Thyroid gland (tissue), 4 donors: ENCODE measurements at places on chromosomes 13 and 19.

GRCh38 chr19:43444531-43445287 is 20.7 kb downstream of the LYPD3 start:
- no peaks in the 10 kb centered on the region for H3K36me3 ChIP-seq
- no peaks in the 10 kb centered on the region for H3K27me3 ChIP-seq
- H3K4me1 ChIP-seq, result no peaks in the 10 kb centered on the region
- no peak overlapping the region for H3K27ac ChIP-seq

DNA sequence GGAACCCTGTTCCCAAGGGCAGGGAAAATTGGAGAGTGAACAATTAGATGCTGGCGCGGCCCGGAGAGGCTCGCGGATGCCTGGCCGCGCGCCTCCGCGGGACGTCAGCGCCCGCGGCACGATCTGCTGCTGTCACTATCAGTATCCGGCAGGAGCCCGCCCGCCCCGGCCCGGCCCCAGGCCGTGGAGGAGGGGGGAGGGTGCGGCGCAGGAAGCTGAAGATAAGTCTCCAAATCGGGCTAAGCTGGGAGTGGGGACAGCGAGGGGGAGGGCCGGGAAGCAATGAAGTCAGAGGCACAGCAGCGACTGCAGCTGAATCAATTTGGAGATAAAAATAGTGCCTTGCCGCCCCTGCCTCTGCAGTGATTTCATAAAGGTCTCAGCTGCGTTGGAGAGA is 441.5 kb upstream of the KLF12 start:
- no peaks in the 10 kb centered on the region for H3K4me1 ChIP-seq
- no peak overlapping the region for H3K27ac ChIP-seq
- H3K36me3 ChIP-seq, result no peaks in the 10 kb centered on the region
- no peaks in the 10 kb centered on the region for H3K27me3 ChIP-seq

DNA sequence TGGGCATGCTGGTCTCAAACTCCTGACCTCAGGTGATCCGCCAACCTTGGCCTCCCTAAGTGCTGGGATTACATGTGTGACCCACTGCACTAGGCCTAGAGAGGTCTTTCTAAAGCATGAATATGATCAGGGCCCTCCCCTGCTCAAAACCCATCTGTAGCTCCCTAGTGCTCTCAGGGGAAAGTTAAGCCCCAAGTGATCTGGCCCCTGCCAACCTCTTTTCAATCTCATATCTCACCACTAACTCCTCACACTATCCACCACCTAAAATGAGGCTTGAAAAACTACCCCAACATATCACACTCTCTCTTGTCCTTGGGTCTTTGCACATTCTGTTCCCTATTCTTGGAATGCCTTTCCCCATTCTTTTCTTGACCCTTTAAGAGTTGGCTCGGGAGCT is 2.0 kb upstream of the DMWD start:
- no peaks in the 10 kb centered on the region for H3K27me3 ChIP-seq
- DNase-seq, result no peak
- peaks cover 33% of the 10 kb centered on the region for H3K4me1 ChIP-seq
- no peaks in the 10 kb centered on the region for H3K36me3 ChIP-seq

GRCh38 chr13:101944521-101944920 is 457.3 kb downstream of the FGF14 start:
- no peak for DNase-seq
- no peaks in the 10 kb centered on the region for H3K27me3 ChIP-seq
- no peaks in the 10 kb centered on the region for H3K4me1 ChIP-seq
- no peaks in the 10 kb centered on the region for H3K36me3 ChIP-seq

DNA sequence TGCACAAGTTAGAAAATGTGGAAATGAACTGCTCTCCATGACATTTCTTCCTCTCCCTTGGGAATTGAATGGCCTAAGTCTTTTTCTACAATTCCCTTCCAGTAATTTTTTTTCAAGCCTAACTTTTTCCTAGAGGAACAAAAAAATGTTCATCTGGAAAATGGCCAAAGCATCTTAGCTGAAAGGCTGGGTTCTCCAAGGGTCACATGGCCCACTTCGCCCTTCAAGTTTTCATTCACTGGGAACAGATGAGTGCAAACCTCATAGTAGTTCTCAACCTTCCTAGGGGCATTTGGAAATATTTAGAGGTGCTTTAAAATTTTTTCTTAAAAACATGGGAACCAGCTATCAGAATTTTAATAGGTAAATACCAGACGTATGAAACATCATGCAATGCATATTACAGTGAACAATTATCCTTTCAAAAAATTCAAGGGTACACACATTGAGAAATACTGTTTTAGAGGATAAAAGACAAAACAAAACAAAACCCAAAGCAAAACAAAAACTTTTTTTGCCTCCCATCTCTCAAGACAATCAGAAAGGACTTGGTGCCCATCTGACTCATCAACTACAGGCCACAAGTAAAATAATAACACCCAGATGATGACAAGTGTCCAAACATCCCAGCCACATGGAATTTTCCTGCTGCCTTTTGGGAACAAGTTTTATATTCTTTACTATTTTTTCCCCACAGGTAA is 208.8 kb downstream of the SLITRK6 start:
- H3K27me3 ChIP-seq, result no peaks in the 10 kb centered on the region
- H3K36me3 ChIP-seq, result no peaks in the 10 kb centered on the region
- no peak overlapping the region for H3K27ac ChIP-seq
- H3K4me1 ChIP-seq, result no peaks in the 10 kb centered on the region
- no peak for DNase-seq
- no peak overlapping the region for H3K4me3 ChIP-seq

GRCh38 chr13:48078251-48078656 is 16.6 kb downstream of the MED4 start:
- H3K36me3 ChIP-seq, result peaks cover 56% of the 10 kb centered on the region
- DNase-seq, result no peak
- H3K27me3 ChIP-seq, result no peaks in the 10 kb centered on the region
- H3K27ac ChIP-seq, result no peak overlapping the region

- H3K27me3 ChIP-seq, result no peaks in the 10 kb centered on the region
- no peaks in the 10 kb centered on the region for H3K36me3 ChIP-seq
These were observed 11.9 kb downstream of the GADD45B start for GRCh38 chr19:2487842-2488241.

GRCh38 chr19:17762505-17763229 is 11.4 kb downstream of the FCHO1 start:
- DNase-seq, result no peak
- H3K36me3 ChIP-seq, result no peaks in the 10 kb centered on the region
- no peak overlapping the region for H3K4me3 ChIP-seq
- no peaks in the 10 kb centered on the region for H3K27me3 ChIP-seq
- no peak overlapping the region for H3K27ac ChIP-seq

- no peak overlapping the region for H3K4me3 ChIP-seq
- no peaks in the 10 kb centered on the region for H3K27me3 ChIP-seq
- DNase-seq, result no peak
- no peak overlapping the region for H3K27ac ChIP-seq
- H3K4me1 ChIP-seq, result no peaks in the 10 kb centered on the region
- H3K36me3 ChIP-seq, result no peaks in the 10 kb centered on the region
These were observed 11.5 kb downstream of the PLEKHA4 start for GRCh38 chr19:48856921-48857320.

DNA sequence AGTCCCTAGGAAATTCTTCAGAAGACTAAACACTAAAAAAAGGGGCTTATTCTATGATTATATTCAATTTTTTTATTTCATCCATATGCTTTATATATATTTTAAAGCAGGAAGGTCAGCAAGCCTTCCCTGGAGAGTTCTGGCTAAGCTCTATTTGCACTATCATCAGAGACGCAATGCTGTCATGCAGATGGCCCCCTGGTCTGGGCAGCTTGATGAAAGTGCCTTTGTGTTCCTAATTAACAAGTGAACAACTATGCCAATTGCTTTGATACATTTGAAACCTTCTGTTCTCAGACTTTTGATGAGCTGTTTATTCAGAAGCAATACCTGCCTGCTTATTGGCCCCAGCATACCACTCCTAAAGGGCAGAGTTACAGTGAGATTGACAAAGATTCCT is 1344.6 kb downstream of the OLFM4 start:
- no peaks in the 10 kb centered on the region for H3K36me3 ChIP-seq
- no peak for DNase-seq
- no peaks in the 10 kb centered on the region for H3K4me1 ChIP-seq
- H3K27me3 ChIP-seq, result no peaks in the 10 kb centered on the region
- no peak overlapping the region for H3K27ac ChIP-seq
- H3K4me3 ChIP-seq, result no peak overlapping the region

DNA sequence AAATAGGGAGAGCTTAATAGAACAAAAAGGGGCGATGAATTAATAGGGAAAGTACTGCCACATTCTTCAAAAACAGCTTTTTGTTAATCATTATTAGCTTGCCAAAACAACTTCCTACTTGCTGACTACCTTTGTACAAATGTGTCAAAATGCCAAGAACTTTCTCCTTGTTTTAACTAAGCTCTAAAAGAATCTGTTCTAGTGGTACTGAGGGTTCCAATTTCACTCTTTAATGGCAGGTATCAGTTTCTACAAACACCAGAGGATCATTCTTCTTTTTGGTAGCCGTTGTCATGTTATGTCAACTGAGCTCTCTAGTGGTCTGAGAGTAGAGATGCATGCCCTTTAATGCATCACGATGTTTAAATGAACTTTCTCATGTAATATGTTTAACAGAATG is 29.4 kb upstream of the FBXL3 start:
- no peak for DNase-seq
- H3K27ac ChIP-seq, result peak overlapping the region; percentile 13
- no peak overlapping the region for H3K4me3 ChIP-seq
- no peaks in the 10 kb centered on the region for H3K27me3 ChIP-seq

DNA sequence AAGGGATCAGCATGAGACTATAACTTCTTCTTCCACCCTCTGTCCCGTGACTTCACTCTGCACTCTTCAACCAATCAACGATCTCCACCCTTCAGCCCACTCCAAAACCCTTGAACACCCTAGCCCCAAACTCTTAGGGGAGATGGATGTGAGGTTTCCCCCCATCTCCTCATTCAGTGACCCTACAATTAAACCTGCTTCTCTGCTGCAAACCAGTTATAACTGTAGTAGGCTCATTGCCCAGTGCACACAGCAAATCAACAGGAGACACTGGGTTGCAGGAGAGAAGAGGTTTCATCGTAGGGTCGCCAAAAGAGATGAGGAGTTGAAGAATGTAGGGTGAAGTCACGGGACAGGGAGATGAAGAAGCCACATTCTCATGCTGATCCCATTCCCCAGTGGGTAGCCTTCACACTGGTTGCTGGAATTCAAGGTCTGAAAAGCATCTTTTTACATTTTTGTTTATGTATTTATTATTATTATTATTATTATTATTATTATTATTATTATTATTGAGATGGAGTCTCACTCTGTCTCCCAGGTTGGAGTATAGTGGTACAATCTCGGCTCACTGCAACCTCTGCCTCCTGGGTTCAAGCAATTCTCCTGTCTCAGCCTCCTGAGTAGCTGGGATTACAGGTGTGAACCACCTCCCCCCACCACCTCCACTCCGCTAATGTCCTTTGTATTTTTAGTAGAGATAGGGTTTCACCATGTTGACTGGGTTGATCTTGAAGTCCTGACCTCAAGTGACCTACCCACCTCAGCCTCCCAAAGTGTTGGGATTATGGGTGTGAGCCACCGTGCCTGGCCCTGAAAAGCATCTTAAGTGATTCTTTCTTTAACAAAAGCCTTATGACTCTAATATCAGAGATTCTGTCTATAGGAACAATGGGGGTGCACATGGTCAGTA is 5.8 kb upstream of the CYP2S1 start:
- H3K4me1 ChIP-seq, result no peaks in the 10 kb centered on the region
- H3K27me3 ChIP-seq, result no peaks in the 10 kb centered on the region
- H3K27ac ChIP-seq, result no peak overlapping the region

- H3K4me1 ChIP-seq, result no peaks in the 10 kb centered on the region
- no peak overlapping the region for H3K4me3 ChIP-seq
- H3K27ac ChIP-seq, result no peak overlapping the region
- DNase-seq, result no peak
- H3K36me3 ChIP-seq, result peaks cover 13% of the 10 kb centered on the region
These were observed 30.7 kb downstream of the PDE4A start for GRCh38 chr19:10450853-10451609.

- no peaks in the 10 kb centered on the region for H3K36me3 ChIP-seq
- DNase-seq, result no peak
- H3K27ac ChIP-seq, result no peak overlapping the region
- H3K4me3 ChIP-seq, result no peak overlapping the region
These were observed 398.9 kb downstream of the IRS2 start for GRCh38 chr13:109387471-109387870.

DNA sequence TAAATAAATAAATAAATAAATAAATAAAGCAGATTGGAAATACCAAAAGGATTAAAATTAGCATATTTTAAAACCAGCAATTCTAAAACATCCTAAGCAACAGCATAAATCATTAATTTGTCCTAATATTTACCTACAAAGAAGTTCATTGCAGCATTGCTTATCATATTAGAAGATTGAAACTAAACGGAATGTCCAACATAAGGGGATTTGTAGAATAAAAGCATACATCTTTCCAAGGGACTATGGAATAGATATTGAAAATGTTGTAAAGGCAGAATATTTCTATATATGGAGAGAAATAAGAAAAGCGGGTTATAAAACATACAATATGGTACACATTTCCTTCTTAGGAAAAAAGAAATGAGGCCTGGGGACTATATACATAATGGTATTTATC is 71.1 kb upstream of the RFC3 start:
- no peak for DNase-seq
- no peaks in the 10 kb centered on the region for H3K36me3 ChIP-seq
- peaks cover 17% of the 10 kb centered on the region for H3K4me1 ChIP-seq
- H3K27me3 ChIP-seq, result no peaks in the 10 kb centered on the region

GRCh38 chr13:20684546-20684945 is 19.0 kb upstream of the IL17D start:
- no peaks in the 10 kb centered on the region for H3K27me3 ChIP-seq
- H3K4me3 ChIP-seq, result no peak overlapping the region
- H3K27ac ChIP-seq, result no peak overlapping the region
- no peaks in the 10 kb centered on the region for H3K36me3 ChIP-seq

- no peaks in the 10 kb centered on the region for H3K27me3 ChIP-seq
- no peaks in the 10 kb centered on the region for H3K36me3 ChIP-seq
- no peak for DNase-seq
- no peak overlapping the region for H3K4me3 ChIP-seq
These were observed 314.7 kb downstream of the ITGBL1 start for GRCh38 chr13:101767131-101767530.

GRCh38 chr13:91960947-91961346 is 562.5 kb downstream of the GPC5 start:
- H3K27ac ChIP-seq, result no peak overlapping the region
- no peaks in the 10 kb centered on the region for H3K4me1 ChIP-seq
- H3K36me3 ChIP-seq, result no peaks in the 10 kb centered on the region
- no peaks in the 10 kb centered on the region for H3K27me3 ChIP-seq
- DNase-seq, result no peak
- no peak overlapping the region for H3K4me3 ChIP-seq
